ENCODE measurements at places on chromosomes 16 and 17. TPM values are rescaled to one million over a fixed set of nuclear protein-coding genes. Genes with fewer than 3 reads are reported as not detected.

CCL3 gene
- total RNA-seq, result 1,154 TPM

DNA sequence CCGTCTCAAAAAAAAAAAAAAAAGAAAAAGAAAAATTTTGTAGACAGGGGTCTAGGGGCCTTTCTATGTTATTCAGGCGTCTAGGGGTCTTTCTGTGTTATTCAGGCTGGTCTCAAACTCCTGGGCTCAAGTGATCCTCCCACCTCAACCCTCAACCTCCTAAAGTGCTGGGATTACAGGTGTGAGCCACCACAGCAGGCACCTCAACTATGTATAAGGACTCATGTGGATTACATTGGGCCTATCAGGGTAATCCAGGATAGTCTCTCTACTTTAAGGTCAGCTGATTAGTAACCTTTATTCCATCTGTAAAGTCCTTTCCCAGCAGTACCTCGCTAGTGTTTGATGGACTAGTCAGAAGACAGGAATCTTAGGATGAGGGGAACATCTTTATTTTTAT, 22.4 kb downstream of the TADA2A start:
- no peaks in the 10 kb centered on the region for H3K4me1 ChIP-seq
- H3K27me3 ChIP-seq, result no peaks in the 10 kb centered on the region
- H3K27ac ChIP-seq, result no peak overlapping the region
- H3K4me3 ChIP-seq, result no peak overlapping the region

- DNase-seq, result peak; percentile 58
- H3K27ac ChIP-seq, result no peak overlapping the region
- H3K4me1 ChIP-seq, result no peaks in the 10 kb centered on the region
- H3K4me3 ChIP-seq, result no peak overlapping the region
These were observed 43.9 kb upstream of the TEX2 start for GRCh38 chr17:64306850-64307463.

DNA sequence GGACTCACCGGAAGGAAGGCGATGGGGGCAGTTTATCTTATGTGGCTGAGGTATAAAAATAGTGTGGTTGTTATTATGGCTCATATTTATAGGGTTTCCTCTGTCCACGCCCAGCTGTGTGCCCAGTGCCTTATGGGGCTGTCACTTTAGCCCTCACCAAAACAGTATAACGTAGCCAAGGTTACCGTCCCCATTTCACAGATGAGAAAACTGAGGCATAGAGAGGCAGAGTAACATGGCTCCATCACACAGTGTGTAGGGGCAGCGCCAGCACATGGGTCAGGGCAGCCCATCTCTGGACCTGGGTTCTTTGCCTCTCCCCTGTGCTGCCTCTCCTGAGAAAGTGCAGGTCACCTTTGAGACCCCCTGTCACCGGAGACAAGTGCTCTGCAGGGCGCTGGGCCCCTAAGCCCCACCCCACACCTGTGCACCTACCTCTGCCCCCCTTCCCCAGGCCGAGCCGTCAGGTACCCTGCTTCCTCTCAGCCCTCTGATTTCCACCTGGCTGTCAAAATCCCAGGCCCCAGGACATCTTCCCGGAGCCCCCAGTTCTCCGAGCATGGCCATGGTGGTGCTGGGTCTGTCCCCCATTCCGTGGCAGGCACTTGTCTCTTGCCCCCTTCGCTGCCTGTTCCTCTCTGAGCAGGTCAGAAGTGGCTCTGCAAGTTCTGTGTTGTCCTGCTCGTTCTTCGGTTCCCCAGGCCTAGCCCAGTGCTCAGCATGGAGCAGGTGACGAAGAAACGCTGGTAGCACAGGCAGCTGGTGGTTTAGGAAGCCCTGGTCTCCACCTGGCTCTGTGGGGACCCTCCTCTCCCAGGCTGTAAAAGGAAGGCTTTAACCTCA, 7.2 kb downstream of the KIAA0513 start:
- no peak overlapping the region for H3K27ac ChIP-seq
- no peak for DNase-seq
- no peak overlapping the region for H3K4me3 ChIP-seq
- H3K4me1 ChIP-seq, result peaks cover 3% of the 10 kb centered on the region
- H3K27me3 ChIP-seq, result no peaks in the 10 kb centered on the region
- no peaks in the 10 kb centered on the region for H3K36me3 ChIP-seq

Data from CD8-positive, alpha-beta memory T cell (primary cell).